Naive B cell (primary cell): ENCODE measurements at places on chromosomes 16 and 17. TPM values are rescaled to one million over a fixed set of nuclear protein-coding genes. Genes with fewer than 3 reads are reported as not detected.

GRCh38 chr16:56436258-56436657 lies 10.9 kb upstream of the AMFR start:
- DNase-seq = no peak

GRCh38 chr16:12449795-12450194 lies 353.9 kb downstream of the CPPED1 start:
- DNase-seq = no peak

DNA sequence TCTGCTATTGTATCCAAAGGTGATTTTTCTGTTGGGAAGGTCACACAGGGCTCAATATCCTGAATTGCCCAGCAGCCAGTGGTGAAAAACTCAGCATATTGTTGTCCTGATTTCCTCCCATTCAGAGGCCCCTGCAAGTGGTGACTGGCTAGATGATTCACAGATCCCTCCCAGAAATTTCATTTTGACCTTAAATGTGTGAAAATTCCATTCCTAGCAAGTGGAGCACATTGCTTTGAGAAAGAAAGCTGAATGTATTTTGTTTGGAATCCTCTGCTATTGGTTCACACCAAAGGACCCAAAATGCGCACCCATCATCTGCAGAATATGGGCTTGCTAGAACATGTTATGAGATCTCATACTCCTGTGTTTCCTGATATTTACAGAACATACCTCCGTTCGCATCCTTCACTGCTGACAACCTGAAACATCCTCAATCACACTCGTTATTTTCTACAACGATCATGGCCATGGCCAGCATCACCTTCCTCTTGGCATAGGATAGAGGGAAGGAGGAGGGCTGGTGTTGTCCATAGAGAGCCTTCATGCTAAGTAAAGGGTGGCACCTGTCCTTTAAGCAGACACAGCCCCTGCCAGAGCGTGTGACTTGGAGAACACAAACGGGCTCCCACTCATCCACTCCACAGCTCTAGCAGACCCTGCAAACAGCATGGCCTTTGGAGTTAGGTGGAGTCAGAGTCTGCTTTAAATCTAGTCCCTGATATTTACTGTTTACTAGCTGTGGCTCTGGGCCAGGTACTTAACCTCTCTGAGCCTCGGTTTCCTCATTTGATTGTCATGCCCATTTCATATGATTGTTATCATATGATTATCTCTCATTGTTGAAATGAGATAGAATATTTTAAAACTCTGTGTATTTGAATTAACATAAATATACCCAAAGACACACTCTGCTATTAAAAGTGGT lies 30.4 kb upstream of the NFAT5 start:
- DNase-seq = no peak

DNA sequence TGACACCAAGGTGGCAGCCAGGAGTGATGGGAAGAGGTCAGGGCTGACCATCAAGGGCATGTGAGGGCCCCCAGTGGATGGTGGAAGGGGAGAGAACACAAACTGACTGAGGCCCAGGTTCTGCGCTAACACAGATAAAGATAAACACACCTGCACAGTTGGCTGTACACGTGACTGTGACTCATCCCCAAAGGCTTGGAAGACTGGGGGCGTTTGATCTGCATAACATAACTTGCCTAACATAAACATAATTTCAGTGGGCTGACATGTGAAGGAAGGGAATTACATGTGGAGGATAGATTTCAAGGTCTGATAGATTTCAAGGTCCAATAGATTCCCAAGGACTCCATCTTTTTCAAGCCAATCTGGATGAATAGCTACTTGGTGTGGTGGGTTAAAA lies 100.9 kb upstream of the TNRC6C start:
- no peak for DNase-seq

GRCh38 chr17:45732926-45733505 lies 51.1 kb upstream of the CRHR1 start:
- DNase-seq = no peak

DNA sequence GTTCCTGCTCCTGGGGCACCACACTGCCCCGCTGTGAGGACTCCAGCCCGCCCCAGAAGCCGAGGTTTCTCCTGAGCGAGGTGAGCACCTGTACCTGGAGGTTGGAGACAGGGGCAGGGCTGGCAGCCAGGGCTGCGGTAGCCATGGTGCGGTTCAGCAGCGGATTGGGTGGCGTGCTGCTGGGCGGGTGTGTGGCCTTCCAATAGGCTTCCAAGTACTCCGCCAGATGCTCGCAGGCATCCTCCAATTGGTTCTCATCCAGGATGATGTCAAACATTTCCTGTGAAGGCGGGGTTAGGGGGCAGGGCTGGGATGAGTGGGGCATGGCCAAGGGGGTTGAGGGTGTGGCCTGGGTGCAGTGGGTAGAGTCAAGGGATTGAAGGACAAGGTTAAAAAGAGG lies 11.3 kb upstream of the ARL5C start:
- no peak for DNase-seq

- no peak for DNase-seq
Measured at GRCh38 chr17:10798332-10798749, 5.6 kb downstream of the TMEM238L start.

GRCh38 chr17:17511293-17511741 lies 15.1 kb upstream of the RASD1 start:
- no peak for DNase-seq

GRCh38 chr16:80744856-80745255 lies 59.5 kb downstream of the CDYL2 start:
- no peak for DNase-seq

DNA sequence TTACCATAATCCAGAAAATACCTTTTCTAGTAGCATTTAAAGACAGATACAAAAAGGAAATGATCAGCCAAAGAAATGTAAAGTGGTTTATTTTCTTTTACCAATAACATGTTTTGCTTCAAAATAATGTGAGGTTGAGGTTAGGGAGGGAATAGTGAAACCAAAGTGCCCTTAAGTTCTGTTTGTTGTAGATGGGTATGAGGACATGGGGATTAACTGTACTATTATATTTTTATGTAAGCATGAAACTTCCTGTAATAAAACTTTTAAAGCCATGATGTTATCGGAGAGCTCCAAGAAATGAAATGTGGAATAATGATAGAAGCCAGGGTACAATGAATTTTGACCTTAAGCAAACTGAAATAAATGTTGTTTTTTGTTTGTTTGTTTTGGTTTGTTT lies 9.9 kb downstream of the C16orf46 start:
- DNase-seq = no peak

GRCh38 chr16:2512735-2513404 lies 882 bp upstream of the ATP6V0C start:
- no peak for DNase-seq

- no peak for DNase-seq
Measured at GRCh38 chr17:37194208-37194607, 181.6 kb upstream of the C17orf78 start.

- DNase-seq = no peak
Measured at GRCh38 chr17:20263595-20263994, 203.7 kb downstream of the LGALS9B start.

- peak; percentile 51 for DNase-seq
Measured at GRCh38 chr17:82497483-82498405, 21.8 kb upstream of the FOXK2 start.

GRCh38 chr16:20364051-20364450 lies 11.5 kb upstream of the UMOD start:
- DNase-seq = no peak

DNA sequence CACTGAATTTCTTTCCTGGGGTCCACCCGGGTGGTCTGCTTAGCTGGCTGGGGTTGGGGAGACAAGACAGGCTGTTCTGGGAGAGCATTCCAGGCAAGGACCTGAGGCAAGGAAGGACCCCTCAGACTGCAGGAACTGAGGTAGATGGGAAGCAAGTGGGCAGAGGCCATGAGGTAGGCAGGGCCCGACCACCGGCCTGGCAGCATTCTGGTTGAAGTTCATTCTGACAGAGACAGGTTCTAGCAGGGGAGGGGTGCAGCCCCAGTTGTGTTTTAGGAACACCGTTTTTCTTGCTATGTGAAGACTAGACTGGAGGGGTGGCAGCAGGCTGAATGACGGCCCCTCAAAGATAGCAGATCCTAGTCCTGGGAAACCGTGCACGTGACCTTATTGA lies 17.5 kb downstream of the B9D1 start:
- no peak for DNase-seq

GRCh38 chr17:72950242-72950931 lies 142.1 kb downstream of the SLC39A11 start:
- DNase-seq = no peak

GRCh38 chr17:55452139-55452790 lies 30.6 kb upstream of the MMD start:
- DNase-seq = no peak

GRCh38 chr17:73524941-73525679 lies 119.1 kb downstream of the SDK2 start:
- no peak for DNase-seq

- no peak for DNase-seq
Measured at GRCh38 chr17:57925361-57925990, 29.7 kb downstream of the CUEDC1 start.

DNA sequence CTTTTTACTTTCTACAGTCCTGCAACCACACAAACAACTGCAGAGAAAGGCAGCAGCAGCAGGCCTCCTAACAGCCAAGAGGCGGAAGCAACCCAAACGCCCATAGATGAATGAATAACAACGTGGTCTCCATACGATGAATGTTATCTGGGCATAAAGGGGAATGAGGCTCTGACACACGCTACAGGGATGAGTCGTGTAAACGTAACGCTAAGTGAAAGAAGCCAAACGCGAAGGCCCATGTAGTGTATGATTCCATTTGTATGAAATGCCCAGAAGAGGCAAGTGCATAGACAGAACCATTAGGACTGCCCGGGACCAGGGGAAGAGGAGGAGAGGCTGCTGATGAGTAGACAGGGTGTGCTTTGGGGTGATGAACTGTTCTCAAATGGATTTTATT lies 94.8 kb upstream of the DNAH17 start:
- no peak for DNase-seq

GRCh38 chr17:62637809-62638208 lies 10.3 kb downstream of the MRC2 start:
- DNase-seq = no peak

DNA sequence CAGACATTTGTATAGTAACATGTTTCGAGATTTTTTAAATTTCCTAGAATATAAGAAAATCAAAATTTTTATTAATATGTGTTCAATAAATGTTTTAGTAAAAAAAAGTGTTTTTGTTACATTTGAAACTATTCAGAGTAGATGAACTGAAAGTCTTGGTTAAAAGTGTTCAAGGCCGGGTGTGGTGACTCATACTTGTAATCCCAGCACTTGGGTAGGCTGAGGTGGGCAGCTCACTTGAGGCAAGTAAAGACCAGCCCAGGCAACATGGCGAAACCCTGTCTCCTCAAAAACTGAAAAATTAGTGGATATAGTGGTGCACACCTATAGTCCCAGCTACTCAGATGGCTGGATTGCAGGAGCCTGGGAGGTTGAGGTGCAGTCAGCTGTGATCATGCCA lies 16.8 kb upstream of the PHKG2 start:
- no peak for DNase-seq

DNA sequence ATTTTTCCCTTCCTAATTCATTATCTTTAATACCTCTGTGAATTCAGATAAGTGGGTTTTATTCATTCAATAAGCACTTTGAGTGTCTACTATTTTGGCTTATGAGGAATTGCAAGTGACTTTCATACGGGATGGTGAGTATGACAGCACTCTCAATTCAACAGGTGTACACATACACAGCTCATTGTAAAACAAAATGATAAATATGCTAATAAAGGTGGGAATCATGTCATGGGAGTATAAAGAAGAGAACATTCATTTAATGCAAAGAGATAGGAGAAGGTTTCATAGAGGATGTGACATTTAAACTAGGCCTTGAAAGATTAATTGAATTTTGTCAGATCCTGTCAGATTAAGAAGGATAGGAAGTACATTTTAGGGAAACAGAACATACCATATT lies 19.4 kb downstream of the NACA2 start:
- no peak for DNase-seq

DNA sequence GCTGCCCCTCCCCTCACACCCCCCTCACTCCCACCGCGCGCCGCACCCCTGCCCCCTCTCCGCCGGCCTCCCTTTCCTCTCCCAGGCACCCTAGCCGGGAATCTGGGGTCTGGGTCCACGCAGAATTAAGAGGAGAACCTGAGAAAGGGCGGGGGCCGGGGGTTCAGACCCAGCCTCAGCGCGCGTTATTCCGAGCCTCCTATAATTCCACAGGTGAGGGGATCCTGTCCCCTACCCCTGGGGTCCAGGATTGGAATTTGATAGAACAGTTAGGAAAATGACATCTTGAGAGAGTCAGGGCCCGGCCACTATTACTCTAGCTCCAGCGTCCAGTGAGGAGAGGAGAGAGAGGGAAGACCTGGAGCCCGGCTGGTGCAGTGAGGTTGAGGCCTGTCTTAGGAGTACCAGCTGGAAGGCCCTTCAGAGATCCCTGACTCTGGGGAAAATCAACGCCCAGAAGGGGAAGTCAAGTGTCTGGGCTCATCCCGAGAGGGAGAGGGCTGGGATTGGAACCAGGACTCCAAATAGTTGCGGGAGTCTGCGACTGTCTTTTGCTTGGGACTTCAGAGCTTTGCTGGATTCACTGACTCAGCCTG lies 17.3 kb downstream of the GRB7 start:
- DNase-seq = no peak

DNA sequence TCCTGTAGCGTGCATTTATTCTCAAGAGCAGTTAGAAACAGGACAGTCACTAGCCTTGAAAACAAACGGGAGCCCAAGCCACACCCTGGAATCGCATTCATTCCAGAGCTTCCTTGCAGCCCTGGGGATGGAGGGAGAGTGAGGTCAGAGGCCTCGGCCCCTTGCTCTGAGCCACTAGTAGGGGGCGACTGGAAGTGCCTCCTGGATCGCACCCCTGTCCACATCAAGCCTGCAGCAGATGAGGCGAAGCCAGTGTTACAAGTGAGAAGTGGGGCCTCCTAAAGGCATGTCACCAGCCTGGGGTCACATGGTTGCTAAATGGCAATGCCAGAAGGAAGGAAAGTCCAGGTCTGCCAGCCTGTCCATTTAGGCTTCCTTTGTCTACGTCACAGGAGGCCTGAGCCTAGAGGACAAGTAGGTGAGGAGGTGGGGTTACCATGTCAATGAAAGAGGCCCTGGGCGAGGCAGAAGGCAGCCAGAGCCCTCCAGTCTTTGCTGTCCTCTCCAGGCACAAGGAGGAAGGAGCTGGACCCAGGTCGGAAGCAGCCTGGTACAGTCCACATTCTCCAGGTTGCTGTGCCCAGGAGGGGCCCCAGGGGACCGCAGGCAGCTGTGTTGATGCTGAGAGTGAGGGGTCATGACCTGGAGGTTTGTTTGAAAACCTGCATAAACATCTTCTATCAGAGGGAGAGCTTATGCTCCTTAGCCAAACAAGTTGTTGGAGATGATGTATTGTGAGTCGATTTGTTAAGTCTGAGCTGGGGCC lies 3.0 kb upstream of the RCVRN start:
- no peak for DNase-seq

SOST gene
- polyA plus RNA-seq = not detected

NPIPB13 gene
- polyA plus RNA-seq = 0.37 TPM

ENPP7 gene
- polyA plus RNA-seq = 0.13 TPM

CA7 gene
- not detected for polyA plus RNA-seq

CFAP97D1 gene
- not detected for polyA plus RNA-seq

CD300H gene
- 1.1 TPM for polyA plus RNA-seq

AARSD1 gene
- 34.4 TPM for polyA plus RNA-seq

CCNF gene
- polyA plus RNA-seq = 4.2 TPM

KRT40 gene
- not detected for polyA plus RNA-seq

COPZ2 gene
- polyA plus RNA-seq = 2.0 TPM

PRR11 gene
- polyA plus RNA-seq = 0.47 TPM

TEKT1 gene
- polyA plus RNA-seq = not detected

ELMO3 gene
- polyA plus RNA-seq = not detected

RASD1 gene
- 0.21 TPM for polyA plus RNA-seq

C17orf67 gene
- polyA plus RNA-seq = 0.15 TPM

KRT12 gene
- not detected for polyA plus RNA-seq

KRT35 gene
- polyA plus RNA-seq = not detected

ZNF385C gene
- not detected for polyA plus RNA-seq

KCNJ12 gene
- not detected for polyA plus RNA-seq
